ENCODE measurements at places on chromosomes 6 and 20. TPM values are rescaled to one million over a fixed set of nuclear protein-coding genes. Genes with fewer than 3 reads are reported as not detected.

The PNLDC1 gene
- 0.36 TPM for polyA plus RNA-seq

The TSHZ2 gene
- polyA plus RNA-seq: 18.6 TPM

The PLG gene
- not detected for polyA plus RNA-seq

The GPR63 gene
- polyA plus RNA-seq: 0.73 TPM

The DDR1 gene
- polyA plus RNA-seq: 221 TPM

The APOBEC2 gene
- not detected for polyA plus RNA-seq

The FAM83B gene
- polyA plus RNA-seq: not detected

The CALHM4 gene
- polyA plus RNA-seq: not detected

The OPN5 gene
- polyA plus RNA-seq: not detected

The SYNDIG1 gene
- 19.3 TPM for polyA plus RNA-seq

The KIAA1755 gene
- polyA plus RNA-seq: 9.8 TPM

The SERINC1 gene
- polyA plus RNA-seq: 242 TPM

The CDH26 gene
- 0.41 TPM for polyA plus RNA-seq

The LAMA2 gene
- 2.5 TPM for polyA plus RNA-seq

The PPP1R3G gene
- 1.1 TPM for polyA plus RNA-seq

The MCCD1 gene
- polyA plus RNA-seq: not detected

The GNMT gene
- polyA plus RNA-seq: 0.32 TPM

The FAM162B gene
- polyA plus RNA-seq: 1.8 TPM

The CD40 gene
- 3.3 TPM for polyA plus RNA-seq

The ZC3H12D gene
- polyA plus RNA-seq: not detected

The ARHGAP40 gene
- not detected for polyA plus RNA-seq

The OLIG3 gene
- polyA plus RNA-seq: not detected

The PTCRA gene
- not detected for polyA plus RNA-seq

The SLC2A4RG gene
- polyA plus RNA-seq: 47.5 TPM

The LIME1 gene
- polyA plus RNA-seq: 5.6 TPM

The PRND gene
- not detected for polyA plus RNA-seq

The ALDH5A1 gene
- 42.6 TPM for polyA plus RNA-seq

The ADGRF5 gene
- 10.8 TPM for polyA plus RNA-seq

The SCRT2 gene
- polyA plus RNA-seq: 0.98 TPM

The COL20A1 gene
- polyA plus RNA-seq: 4.3 TPM

The CDS2 gene
- 40.9 TPM for polyA plus RNA-seq

The RIPOR2 gene
- polyA plus RNA-seq: 13.6 TPM

The FABP7 gene
- 31.2 TPM for polyA plus RNA-seq

The FGD2 gene
- polyA plus RNA-seq: 0.58 TPM

The STX16 gene
- polyA plus RNA-seq: 23.8 TPM

The MOCS1 gene
- 24.6 TPM for polyA plus RNA-seq

The C2 gene
- 5.5 TPM for polyA plus RNA-seq

The USP49 gene
- 11.4 TPM for polyA plus RNA-seq

The MBOAT1 gene
- 1.3 TPM for polyA plus RNA-seq

The TXLNB gene
- polyA plus RNA-seq: 1.8 TPM

The RPS6KA2 gene
- 49.1 TPM for polyA plus RNA-seq

The SLC52A3 gene
- 7.4 TPM for polyA plus RNA-seq

The PREP gene
- polyA plus RNA-seq: 75.0 TPM

The CD83 gene
- 7.3 TPM for polyA plus RNA-seq

The CST7 gene
- 2.0 TPM for polyA plus RNA-seq

The MRAP2 gene
- 102 TPM for polyA plus RNA-seq

The CST4 gene
- polyA plus RNA-seq: not detected

The PDE7B gene
- 1.6 TPM for polyA plus RNA-seq

The WFDC10B gene
- not detected for polyA plus RNA-seq

The SLC22A1 gene
- not detected for polyA plus RNA-seq
